Keratinocyte (primary cell): ENCODE measurements at places on chromosomes 2 and 18. TPM values are rescaled to one million over a fixed set of nuclear protein-coding genes. Genes with fewer than 3 reads are reported as not detected.

DNA sequence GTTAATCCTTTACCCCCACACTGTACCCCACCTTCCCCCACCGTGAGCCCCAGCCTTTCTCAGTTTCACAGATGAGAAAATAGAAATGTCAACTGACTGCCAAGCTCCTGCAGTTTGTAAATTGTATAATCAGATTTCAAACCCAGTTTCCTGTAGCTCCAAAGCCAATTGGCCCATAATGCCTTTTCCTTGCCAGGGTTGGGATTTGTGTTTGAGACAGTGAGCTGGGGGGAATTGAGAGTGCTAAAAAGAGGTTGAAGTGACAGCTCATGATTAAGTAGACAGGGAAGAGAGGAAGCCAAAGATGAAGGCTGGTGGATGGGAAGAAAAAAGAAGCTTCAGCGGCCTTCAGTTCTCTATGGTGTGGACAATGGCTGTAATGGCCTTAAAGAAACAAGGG, 10.7 kb downstream of the OSBPL6 start:
- H3K27me3 ChIP-seq = no peaks in the 10 kb centered on the region
- H3K27ac ChIP-seq = no peak overlapping the region
- no peak overlapping the region for H3K4me3 ChIP-seq
- DNase-seq = no peak
- H3K36me3 ChIP-seq = no peaks in the 10 kb centered on the region

DNA sequence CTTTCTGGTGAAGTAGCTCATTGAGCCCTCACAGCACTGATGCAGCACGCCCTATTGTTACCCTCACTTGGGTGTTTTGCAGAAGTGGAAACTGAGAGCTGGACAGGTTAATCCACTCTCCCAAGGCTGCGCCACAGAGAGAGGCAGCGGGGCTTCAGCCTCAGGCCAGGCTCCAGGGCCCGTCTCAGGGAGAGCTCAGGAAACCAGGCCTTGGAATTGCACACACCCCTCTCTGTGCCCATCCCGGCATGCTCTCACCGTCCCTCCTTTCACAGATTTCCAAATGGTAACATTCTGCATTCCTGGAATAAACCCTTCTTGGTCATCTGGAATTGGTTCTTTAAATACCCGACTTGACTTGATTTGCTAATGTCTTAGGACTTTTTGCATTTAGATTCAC, 51.5 kb downstream of the TWIST2 start:
- H3K4me3 ChIP-seq = no peak overlapping the region
- H3K27ac ChIP-seq = no peak overlapping the region
- no peak for DNase-seq
- no peaks in the 10 kb centered on the region for H3K36me3 ChIP-seq
- H3K4me1 ChIP-seq = no peaks in the 10 kb centered on the region
- peaks cover 5% of the 10 kb centered on the region for H3K27me3 ChIP-seq

GRCh38 chr2:211435331-211435730, 878.9 kb downstream of the CPS1 start:
- H3K27me3 ChIP-seq = no peaks in the 10 kb centered on the region
- no peaks in the 10 kb centered on the region for H3K4me1 ChIP-seq
- no peak overlapping the region for H3K27ac ChIP-seq
- no peak overlapping the region for H3K4me3 ChIP-seq

DNA sequence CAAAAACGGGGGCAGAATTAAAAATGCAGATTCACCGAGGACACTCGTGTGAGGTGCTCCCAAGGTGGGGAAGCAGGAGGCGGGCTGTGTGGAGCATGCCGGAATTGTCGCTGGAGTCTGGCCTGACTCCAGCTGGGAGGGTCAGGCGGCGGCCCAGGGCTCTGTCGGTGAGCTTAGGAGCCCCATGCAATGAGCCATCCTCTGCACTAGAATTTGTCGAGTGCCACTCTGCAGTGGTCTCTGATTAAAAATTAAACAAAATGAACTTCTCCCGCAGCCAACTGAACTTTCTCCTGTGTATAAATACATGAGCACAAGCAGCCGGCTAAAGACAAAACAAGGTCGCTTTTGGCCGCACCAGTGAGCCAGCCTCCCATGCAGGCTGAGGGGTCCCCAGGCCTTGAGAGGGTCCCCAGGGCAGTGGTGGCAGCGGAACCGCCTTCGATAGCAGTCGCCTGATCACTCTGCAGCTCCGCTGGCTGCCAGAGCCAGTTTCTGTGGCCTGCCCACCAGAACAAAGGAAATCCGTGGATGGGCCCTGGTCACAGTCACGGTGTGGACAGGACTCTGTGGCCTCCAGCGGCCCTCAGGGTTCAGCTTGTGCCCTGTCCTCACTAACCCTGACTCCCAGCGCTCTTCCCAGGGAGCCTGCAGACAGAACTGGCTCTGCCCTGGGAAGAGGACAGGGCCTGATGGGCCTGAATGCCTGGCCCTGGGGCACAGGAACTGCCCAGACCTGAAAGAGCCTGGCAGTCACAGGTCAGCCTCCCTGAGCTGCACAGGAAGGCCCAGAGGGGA, 201.3 kb downstream of the EIPR1 start:
- H3K4me3 ChIP-seq = no peak overlapping the region
- no peaks in the 10 kb centered on the region for H3K27me3 ChIP-seq
- peaks cover 18% of the 10 kb centered on the region for H3K4me1 ChIP-seq
- no peak overlapping the region for H3K27ac ChIP-seq
- no peak for DNase-seq
- H3K36me3 ChIP-seq = no peaks in the 10 kb centered on the region

Gene SEC11C
- polyA plus RNA-seq = 20.5 to 56.5 TPM (median 27.5 TPM) in 3 replicates

DNA sequence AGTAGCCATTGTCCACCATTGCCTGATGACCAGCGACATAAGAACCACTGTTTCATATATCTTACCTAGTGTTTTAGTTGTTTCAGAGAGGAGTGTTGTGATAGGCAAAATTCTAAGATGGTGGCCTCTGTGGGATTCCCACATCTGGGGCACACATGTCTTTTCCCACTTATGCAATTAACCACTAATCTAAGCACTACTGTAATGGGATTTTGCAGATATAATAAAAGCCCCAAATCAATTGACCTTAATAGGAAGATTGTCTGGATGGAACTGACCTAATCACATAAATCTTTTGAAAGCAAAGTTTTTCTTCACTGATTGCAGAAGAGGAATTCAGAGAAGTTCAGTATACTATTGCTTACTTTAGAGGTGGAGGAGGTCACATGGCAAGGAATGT, 469.9 kb downstream of the NUP35 start:
- no peak overlapping the region for H3K27ac ChIP-seq
- no peaks in the 10 kb centered on the region for H3K27me3 ChIP-seq
- no peak for DNase-seq
- H3K4me3 ChIP-seq = no peak overlapping the region
- H3K4me1 ChIP-seq = peaks cover 17% of the 10 kb centered on the region
- no peaks in the 10 kb centered on the region for H3K36me3 ChIP-seq

DNA sequence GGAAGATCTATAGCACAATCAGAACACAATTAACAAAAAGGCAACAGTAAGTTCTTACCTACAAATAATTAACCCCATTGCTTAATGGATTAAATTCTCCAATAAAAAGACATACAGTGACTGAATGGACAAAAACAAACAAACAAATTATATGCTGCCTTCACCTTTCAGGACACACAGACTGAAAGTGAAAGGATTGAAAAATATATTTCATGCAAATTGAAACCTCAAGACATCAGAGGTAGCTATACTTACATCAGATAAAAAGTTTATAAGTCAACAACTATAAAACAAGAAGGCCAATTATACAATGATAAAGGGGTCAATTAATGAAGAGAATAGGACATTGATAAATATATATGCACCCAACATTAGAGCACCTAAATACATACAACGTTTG, 741.2 kb upstream of the FAM98A start:
- H3K4me3 ChIP-seq = no peak overlapping the region
- no peaks in the 10 kb centered on the region for H3K4me1 ChIP-seq
- DNase-seq = no peak
- no peaks in the 10 kb centered on the region for H3K36me3 ChIP-seq

GRCh38 chr2:132776287-132776686, 106.3 kb upstream of the LYPD1 start:
- H3K4me1 ChIP-seq = no peaks in the 10 kb centered on the region
- no peaks in the 10 kb centered on the region for H3K27me3 ChIP-seq
- H3K4me3 ChIP-seq = no peak overlapping the region
- no peak overlapping the region for H3K27ac ChIP-seq
- DNase-seq = no peak
- H3K36me3 ChIP-seq = no peaks in the 10 kb centered on the region

DNA sequence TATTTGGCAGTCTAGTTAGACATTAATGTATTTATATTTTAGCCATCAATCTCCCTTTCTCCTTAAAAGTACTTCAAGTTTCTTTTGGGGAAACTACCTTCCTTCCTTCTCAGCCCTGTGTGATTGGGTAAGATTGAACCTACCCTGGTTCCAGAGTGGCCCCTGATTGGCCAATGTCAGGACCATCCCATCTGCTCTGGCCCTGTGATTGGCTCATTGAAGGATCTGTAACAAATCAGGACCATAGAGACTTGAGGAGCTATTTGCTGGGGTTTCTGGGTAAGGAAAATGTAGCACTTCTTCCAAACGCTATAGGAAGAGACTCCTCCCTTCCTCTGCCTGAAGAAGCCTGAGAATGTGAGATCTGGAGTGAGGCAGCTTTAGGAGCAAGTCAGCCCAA, 59.3 kb downstream of the AQP4 start:
- no peak overlapping the region for H3K27ac ChIP-seq
- no peak overlapping the region for H3K4me3 ChIP-seq
- no peak for DNase-seq
- H3K27me3 ChIP-seq = no peaks in the 10 kb centered on the region

Gene MC5R
- polyA plus RNA-seq = not detected in 3 replicates

GRCh38 chr2:72605836-72606442, 219.9 kb downstream of the EXOC6B start:
- no peak overlapping the region for H3K4me3 ChIP-seq
- no peaks in the 10 kb centered on the region for H3K27me3 ChIP-seq
- H3K4me1 ChIP-seq = no peaks in the 10 kb centered on the region
